NCI-H2227 treated with DMSO at 0.1 percent for 48 hours (cell line): ENCODE measurements at places on chromosomes 11 and 22.

- no peak for DNase-seq
Observed at GRCh38 chr11:115214644-115215234, 289.5 kb downstream of the CADM1 start.

GRCh38 chr11:1852271-1852876 is 510 bp upstream of the LSP1 start:
- DNase-seq: no peak

- no peak for DNase-seq
Observed at GRCh38 chr11:59611570-59612565, 3.7 kb downstream of the OSBP start.

GRCh38 chr11:133011604-133012003 is 520.7 kb downstream of the OPCML start:
- DNase-seq: no peak

GRCh38 chr11:29518389-29519174 is 498.2 kb downstream of the KCNA4 start:
- no peak for DNase-seq

GRCh38 chr11:72812967-72813739 is 1.1 kb upstream of the ATG16L2 start:
- peak; percentile 10 for DNase-seq

GRCh38 chr11:1055109-1055703 is 18.7 kb upstream of the MUC6 start:
- DNase-seq: no peak

DNA sequence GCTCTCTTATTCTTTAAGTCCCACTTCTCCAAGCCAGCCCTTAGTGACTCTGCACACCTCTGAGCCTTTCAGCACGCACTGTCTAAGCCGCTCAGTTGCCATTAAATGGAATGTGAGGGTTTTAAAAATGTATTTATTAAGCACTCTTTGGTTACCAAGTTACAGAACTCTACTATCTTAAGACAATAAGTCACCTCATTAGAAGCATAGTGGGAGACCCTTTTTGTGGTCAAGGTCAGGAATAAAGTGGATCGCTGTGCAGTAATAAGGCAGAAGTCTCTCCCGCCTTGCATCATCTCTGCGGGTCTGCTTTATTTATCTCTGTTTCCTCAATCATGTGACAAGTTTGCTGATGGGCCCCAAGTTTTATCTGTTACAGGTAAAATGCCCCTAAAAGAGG is 11.9 kb downstream of the SLC25A18 start:
- DNase-seq: no peak

DNA sequence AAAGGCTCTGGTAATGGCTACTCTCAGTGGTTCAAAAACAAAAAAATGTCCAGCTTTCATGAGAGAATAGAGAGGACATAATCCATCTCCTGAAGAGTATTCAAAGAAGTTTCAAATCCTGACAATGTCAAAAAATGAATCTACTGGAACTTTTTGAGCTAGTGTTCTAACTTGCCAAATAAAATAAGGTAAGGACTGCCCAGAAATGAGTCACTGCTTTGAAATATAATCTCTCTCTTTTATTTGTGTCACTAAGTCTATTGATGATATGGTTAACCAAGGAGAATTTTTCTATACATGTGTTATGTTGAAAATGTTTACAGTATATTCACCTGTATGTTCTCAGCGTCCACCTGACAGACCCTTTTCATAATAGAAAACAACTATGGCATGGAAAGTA is 3.4 kb downstream of the GUCY1A2 start:
- no peak for DNase-seq

DNA sequence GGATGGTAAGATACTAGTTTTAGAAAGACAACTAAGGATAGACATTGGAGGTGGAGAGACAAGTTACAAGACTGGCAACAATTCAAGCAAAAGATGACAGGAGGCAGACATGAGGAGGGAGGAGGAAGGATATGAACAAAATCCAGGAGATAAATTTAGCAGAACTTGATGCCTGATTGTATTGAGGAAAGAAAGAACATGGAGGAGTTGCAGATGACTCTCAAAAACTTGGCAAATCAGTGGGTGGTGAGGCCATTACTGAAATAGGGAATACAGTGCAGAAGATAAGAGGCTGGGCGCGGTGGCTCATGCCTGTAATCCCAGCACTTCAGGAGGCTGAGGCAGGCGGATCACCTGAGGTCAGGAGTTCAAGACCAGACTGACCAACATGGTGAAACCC is 2.7 kb upstream of the UPB1 start:
- DNase-seq: no peak

DNA sequence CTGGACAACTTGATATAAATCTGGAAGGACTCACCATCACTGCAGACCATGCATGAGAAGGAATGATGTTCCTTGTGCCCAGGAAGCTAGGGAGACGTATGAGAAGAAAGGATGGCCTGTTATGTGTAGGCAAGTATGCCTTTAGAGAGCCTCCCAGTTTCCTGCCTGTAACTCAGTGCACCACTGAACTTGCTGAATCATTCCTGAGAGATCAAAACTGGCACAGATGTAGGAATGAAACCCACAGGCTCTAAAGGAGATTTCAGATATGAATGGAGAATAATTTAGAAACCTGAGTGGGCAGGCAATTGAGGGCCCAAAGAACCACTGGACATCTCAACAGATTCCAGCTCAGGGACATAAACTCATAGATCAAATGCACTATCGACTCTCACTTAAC is 38.4 kb upstream of the PRSS23 start:
- no peak for DNase-seq

GRCh38 chr11:128733440-128734102 is 39.7 kb downstream of the FLI1 start:
- no peak for DNase-seq

DNA sequence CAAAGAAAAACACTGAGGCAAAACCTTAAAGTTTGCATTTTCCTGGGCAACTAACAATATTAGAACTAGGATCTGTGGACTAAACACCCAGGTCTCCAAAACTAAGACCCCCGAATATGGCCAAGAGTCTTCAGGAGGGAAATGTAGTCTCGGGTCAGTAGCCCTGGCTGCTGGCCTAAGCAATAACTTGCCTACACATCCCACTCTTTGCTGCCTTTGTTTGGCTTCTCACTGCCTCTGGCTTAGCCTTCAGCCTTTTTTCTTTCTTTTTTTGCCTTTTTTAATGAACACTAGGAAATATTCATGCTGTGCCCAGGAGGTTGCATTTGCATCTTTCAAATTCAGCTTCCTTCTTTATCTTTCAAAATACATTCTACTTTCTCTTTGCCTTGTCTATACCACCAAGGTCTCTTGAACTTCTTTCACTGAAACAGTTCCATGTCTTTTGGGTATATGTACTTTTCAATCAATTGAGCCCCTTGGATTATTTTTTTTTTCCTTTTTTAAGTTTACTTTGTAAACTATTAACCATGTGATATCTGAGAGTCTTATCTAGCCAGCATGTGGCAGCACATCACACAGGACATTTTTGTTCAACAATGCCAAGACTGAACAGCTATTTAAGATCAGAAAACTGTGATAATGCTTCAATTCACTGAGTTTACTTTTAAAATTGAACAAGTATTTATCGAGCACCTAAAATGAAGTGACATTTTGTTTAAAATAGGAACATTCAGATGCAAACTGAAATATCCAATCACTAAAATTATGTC is 165.0 kb upstream of the TRPC6 start:
- DNase-seq: no peak

DNA sequence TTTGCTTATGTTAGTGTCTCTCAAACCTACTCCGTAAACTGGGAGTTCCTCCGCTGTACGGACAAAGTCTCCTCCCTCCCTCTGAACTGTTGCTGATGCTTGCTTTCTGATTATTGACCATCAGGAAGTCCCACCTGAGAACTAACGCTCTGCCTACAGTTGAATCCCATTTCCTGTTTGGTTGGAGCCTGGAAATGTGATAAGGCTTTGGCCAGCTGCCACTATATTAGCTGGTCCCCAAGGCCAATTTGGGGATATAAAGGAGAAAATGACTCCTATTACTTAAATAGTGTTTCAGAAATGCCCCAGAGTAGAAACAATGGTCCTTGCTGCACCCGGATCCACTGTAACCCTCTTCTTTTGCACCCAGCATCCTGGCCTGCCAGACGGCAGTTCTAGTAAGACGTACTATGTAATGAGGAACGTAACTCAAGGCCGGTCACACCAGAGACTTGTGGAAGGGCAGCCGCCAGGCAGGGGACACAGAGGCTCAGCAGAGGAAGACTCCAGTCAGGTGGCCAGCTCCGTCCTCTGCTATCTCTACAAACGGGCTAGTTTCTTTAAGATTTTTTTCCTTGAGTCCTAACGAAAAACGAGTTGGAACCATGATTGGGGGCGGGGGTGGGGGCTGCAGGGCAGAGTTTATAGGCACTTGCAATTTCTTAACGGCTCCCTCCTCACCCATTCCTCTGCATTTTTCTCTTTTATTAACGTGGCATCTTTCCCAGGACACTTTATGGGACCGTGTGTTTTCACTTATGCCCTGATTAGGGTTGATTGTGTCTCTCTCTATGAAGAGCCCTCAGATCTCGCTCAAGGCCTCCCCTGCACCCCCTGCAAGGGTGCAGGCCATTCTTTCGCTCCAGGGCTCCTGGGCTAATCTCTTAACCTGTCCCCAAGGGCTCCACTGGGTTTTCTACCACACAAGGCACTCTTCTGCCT is 72.8 kb upstream of the CDON start:
- no peak for DNase-seq
